H9 (cell line): ENCODE measurements at places on chromosomes 1 and 21.

DNA sequence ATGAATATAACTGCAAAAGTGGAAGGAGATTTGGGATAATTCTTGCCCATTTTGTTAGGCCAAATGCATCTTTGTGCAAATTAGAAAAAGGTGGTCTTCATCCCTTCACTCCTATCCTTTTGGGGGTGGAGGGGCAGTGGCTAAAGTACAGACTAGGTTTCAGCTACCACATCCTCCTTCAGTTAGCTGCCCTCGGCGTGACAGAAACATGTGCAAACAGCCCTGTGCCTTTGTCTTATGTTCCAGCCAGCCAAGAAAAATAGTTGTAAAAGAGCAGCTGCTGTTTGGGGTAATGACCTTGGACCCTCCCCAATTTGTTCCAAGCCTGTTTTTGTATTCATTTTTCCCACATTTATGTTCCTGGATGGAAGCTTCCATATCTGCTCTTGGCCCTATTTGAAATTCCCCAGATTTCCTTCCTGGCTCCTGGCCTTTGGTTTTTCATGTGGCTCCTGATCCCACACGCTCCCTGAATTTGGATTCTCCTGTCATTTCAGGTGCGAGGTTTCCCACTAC lies 8.3 kb upstream of the LGALS8 start:
- DNase-seq = no peak

- DNase-seq = no peak
Measured at GRCh38 chr1:101139130-101139529, 97.7 kb upstream of the S1PR1 start.

DNA sequence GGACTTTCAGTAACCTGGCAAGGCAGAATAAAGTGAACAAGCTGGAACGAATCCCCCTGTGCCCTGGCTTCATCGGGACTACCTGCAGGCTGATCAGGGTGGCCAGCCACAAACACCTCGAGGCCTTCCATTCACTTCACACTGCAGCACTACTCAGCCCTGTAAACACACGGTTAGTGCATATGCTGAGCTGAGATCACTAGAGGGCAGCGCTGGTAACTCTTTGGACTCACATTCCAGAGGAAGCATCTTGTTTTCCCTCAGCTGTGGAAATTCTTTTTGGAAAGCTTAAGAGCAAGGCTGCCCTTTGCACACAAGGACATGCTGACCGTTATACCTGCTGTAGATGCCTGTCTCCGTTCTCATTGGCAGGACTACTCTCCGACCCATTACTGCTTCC lies 32.1 kb downstream of the PCSK9 start:
- peak; percentile 78 for DNase-seq

- no peak for DNase-seq
Measured at GRCh38 chr1:98323388-98323787, 338.1 kb upstream of the SNX7 start.

GRCh38 chr1:4825800-4826450 lies 171.5 kb downstream of the AJAP1 start:
- peak; percentile 53 for DNase-seq

- DNase-seq = no peak
Measured at GRCh38 chr1:84836145-84836544, 56.9 kb downstream of the LPAR3 start.

DNA sequence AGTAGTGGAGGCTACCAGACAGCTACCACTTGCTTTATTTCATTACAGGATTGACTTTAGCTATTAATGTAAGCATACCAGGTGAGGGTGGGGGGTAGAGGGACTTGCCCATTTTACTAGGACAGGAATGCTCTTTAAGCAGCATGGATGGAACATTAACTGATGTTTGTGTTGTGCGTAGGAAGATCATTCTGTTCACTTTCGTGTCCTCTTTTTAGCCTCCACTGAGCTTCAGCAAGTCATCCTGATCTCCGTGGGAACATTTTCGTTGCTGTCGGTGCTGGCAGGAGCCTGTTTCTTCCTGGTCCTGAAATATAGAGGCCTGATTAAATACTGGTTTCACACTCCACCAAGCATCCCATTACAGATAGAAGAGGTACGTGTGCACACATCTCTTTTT lies 29.3 kb downstream of the IFNGR2 start:
- DNase-seq = no peak

DNA sequence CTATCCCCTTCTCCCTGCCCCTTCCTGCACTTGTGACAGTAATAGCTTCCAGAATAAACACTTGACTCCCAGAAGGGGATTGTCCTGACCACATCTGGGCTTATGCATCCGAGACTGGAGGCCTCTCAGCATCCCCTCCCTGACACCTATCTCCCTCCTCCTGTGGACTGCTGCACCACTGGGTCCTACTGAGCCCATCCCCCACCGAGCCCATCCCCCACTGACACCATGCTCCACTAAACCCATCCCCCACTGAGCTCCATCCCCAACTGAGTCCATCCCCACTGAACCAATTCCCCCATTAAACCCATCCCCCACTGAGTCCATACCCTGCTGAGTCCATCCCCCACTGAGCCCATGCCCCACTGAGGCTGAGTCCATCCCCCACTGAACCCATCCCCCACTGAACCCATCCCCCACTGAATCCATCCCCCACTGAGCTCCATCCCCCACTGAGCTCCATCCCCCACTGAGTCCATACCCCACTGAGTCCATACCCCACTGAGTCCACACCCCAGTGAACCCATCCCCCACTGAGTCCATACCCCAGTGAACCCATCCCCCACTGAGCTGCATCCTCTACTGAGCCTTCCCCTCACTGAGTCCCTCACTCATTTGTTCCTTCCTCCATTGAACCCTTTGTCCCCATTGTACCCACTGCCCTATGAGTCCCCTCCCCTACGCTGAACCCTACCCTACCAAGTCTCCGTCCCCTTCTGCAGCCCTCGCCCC lies 5.6 kb downstream of the PDZK1IP1 start:
- DNase-seq = no peak

GRCh38 chr1:2631136-2632050 lies 1.4 kb downstream of the MMEL1 start:
- DNase-seq = no peak

GRCh38 chr21:42084079-42084478 lies 13.0 kb downstream of the UMODL1 start:
- no peak for DNase-seq

- DNase-seq = no peak
Measured at GRCh38 chr1:33501309-33501708, 28.9 kb downstream of the ZSCAN20 start.

- DNase-seq = peak; percentile 84
Measured at GRCh38 chr1:40948741-40949443, 30.6 kb upstream of the CTPS1 start.

DNA sequence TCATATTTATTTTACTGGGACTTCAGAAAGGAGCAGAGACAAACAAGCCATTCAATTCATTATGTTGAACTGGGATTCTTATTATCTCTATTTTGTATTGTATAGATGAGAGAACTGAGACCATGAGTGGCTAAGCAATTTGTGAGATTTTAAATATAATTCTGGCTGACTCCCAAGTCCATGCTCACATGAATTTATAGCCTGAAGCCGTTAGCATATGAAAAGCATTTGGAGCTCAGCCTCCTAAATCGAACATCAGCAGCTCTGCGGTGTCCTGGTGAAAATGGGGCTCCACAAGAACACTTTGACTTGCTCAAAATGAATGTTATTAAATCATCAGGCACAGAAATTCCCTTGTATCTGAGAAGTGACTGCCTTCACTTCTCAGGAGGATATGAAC lies 96.8 kb upstream of the DPT start:
- DNase-seq = no peak

- no peak for DNase-seq
Measured at GRCh38 chr1:193525917-193526710, 339.7 kb upstream of the B3GALT2 start.

DNA sequence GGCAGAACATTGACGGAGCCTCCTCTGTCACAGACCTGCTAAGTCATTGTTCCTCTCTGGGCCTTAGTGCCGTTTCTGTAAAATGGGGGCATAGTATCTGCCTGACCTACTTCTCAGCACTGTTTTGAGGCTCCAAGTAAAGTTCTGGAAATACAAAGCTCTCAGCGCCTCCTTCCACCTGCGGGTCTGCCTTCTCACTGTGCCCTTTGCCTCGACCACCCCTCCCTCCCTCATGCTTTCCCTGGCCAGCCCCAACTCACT lies 15.4 kb upstream of the WASF2 start:
- DNase-seq = no peak

- no peak for DNase-seq
Measured at GRCh38 chr1:203395751-203396150, 44.8 kb upstream of the FMOD start.

DNA sequence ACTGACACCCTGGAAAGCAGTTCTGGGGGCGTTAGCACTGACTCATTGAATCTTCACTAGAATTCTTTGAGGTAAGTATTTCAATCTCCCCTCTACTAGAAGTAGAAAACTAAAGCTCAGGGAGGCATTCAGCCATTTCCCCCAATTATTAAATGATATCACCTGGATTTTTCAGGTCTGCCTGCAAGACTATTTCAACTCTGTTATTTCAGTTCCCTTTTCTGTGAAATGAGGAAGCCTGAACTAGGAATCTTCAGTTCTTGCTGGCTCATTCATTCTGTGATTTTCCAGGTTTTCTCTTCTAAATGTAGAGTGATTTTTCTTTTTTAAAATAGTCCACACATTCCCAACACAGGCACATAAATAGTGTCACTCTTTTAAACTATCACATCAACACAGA lies 337.0 kb upstream of the NR5A2 start:
- DNase-seq = no peak

GRCh38 chr1:245829194-245829593 lies 674.4 kb downstream of the KIF26B start:
- DNase-seq = no peak

- no peak for DNase-seq
Measured at GRCh38 chr1:24803987-24804530, 58.8 kb downstream of the CLIC4 start.

GRCh38 chr1:95742591-95743089 lies 508.6 kb downstream of the RWDD3 start:
- peak; percentile 34 for DNase-seq

DNA sequence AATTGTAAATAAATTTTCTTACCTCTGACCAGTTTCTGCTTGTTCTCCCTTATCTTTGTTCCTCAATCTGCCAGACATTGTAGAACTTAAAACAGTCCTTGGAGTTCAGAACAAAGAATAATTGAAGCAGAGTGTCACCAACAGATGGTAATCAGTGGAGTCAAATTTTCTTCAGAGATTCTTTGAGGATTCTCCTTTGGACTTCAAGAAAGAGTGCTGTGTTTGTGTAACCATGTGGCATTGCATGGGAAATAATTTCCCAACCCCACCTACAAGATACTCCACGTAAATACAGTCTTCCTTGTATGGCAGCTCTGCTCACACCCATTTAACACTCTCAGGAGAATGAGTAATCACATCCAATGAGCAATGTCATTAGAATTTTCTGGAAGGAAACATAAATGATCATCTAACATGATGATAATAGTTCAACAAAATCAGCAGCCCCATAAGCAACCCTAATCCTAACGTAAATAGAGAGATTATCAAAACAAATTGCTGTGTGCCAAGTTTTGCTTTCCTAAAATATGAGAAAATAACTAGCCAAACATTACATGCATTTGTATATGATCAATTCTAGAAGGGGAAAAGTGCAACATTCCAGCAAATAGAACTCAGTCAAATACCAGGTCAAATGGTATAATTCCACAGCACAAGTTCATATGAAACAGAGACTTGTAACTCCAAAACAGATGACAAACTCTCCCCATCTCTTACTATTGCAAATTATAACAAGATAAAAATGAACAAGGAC lies 6.9 kb upstream of the DENND1B start:
- no peak for DNase-seq

- no peak for DNase-seq
Measured at GRCh38 chr1:107640207-107640606, 324.8 kb downstream of the VAV3 start.

DNA sequence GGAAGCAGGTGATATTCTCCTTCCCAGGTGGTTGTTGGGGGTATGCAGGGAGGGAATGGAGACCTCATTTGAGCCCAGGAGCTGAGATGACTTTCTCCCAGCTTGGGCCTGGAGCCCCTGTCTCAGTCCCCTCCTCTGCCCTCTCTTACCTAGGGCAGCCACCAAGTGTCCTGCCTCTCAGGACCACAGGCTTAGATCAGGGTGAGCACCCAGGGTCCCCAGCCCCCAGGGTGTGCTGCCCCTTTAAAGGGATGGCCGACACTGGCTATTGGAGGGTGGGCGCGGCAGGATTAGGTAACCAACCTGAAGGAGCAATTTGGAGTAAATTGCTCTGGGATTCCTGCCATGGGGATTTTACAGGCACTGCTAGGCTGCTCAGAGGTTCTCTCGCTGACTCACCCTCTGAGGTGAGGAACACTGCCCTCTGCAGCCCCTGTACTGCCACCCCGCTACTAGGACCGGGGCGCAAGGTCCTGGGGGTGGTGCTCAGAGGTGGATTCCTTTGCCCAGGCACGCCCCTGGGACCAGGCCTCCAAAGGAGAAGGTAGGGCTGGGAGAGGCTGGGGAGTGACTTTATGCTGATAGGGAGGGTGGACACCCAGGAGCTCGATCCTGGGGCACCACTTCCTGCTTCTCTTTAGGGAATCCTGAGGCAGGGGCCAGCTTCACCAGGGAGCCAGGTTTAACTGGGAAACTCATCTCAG lies 1.5 kb downstream of the RPS6KA1 start:
- peak; percentile 94 for DNase-seq

GRCh38 chr1:202934755-202935154 lies 7.7 kb upstream of the KLHL12 start:
- DNase-seq = no peak

- no peak for DNase-seq
Measured at GRCh38 chr1:240737766-240738265, 125.9 kb upstream of the GREM2 start.

DNA sequence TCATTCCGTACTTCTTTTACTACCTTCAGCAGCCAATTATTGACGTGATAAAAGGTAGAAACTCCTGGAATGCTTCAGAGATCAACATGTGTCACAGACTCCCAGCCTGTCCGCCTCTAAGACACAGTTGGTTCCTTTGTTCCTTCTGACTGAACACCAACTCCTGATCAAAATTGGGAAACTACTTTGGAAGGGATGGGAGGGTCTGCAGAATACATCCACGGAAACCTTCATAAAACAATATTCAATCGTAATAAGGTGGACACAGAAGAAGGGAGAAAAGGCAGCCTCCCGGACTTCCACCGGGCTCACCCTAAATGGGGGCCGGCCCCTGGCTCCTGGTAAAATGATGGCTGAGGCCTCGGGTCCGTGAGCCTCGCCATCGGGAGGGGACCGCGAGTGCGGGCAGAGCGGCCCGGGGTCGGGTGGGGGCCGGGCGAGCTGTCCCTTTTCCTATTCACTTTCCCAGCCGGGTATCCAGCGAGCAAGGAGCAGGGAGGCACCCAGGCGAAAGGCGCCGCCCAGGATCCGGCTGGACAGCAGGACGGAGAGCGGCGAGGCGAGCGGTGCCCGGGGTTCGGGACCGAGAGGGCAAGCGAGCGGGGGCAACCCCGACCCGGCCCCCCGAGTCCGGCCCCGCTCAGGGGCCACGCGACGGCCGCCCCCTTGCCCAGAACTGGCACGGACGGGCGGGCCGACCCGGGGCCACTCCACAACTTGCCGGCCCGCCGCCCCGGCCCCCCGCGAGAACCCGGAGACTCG lies 805 bp downstream of the NRIP1 start:
- DNase-seq = peak; percentile 46

- DNase-seq = no peak
Measured at GRCh38 chr1:225824533-225824941, 14.6 kb downstream of the EPHX1 start.
